Ascending aorta (tissue), 2 donors: ENCODE measurements at places on chromosomes 13 and 19.

DNA sequence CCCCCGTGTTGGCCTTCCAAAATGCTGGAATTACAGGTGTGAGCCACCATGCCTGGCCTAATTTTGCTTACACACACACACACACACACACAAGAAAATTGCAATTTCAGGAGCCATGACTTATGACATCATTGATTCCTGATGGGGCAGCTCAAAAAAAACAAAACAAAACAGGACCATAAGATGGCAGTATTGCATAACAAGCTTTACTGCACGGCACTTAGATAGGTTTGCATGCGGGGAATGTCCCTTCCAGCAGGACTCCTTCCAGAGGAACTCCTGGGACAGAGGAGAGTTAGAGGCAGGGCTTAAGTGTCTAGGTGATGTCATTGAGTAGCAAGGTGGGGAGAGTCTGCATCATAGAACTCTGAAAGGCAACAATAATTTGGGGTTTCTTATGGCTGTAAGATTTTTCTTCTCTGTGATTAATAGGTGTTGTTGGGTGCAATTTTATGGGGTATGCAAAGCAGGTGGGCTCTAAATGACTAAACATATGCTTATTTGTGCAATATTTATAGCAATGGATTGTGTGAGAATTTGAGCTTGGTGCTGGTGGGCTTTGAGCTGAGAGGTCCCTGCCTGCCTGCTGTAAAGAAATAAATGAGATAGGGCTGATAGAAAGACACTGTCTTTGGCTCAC lies 9.0 kb upstream of the ACSBG2 start:
- no peak overlapping the region for H3K27ac ChIP-seq
- no peaks in the 10 kb centered on the region for H3K4me1 ChIP-seq
- H3K36me3 ChIP-seq: no peaks in the 10 kb centered on the region
- H3K27me3 ChIP-seq: no peaks in the 10 kb centered on the region

GRCh38 chr19:5985098-5985783 lies 7.3 kb upstream of the RANBP3 start:
- no peaks in the 10 kb centered on the region for H3K4me1 ChIP-seq
- peak overlapping the region; percentile 77 for H3K27ac ChIP-seq
- H3K36me3 ChIP-seq: no peaks in the 10 kb centered on the region

DNA sequence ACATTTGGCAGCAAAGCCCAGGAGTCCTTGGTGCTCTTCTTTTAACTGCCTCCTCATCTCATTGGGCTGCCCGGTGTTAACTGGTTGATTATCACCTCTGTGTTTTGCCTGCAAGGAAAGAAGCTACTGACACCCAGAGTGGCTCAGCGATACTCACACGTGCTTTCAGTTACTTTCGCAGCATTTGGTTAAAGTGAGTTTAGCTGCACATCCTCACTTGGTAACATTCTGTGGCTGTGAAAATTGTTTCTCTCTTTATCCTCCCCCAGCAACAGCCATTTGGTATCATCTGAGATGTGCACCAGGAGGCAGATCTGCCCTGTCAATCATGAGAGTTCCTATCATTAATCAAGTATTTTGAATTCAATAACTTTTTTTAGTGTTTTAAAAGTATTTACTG lies 44.6 kb upstream of the GPR183 start:
- peaks cover 3% of the 10 kb centered on the region for H3K36me3 ChIP-seq
- H3K27me3 ChIP-seq: no peaks in the 10 kb centered on the region
- no peak overlapping the region for H3K27ac ChIP-seq

GRCh38 chr13:112073245-112074138 lies 6.5 kb downstream of the SOX1 start:
- H3K4me3 ChIP-seq: peak overlapping the region; percentile 33
- no peak overlapping the region for H3K27ac ChIP-seq
- no peak for DNase-seq
- no peaks in the 10 kb centered on the region for H3K36me3 ChIP-seq

- peaks cover 31% of the 10 kb centered on the region for H3K36me3 ChIP-seq
- H3K4me1 ChIP-seq: peaks cover 12% of the 10 kb centered on the region
- no peaks in the 10 kb centered on the region for H3K27me3 ChIP-seq
- H3K27ac ChIP-seq: peak overlapping the region; percentile 100
Observed at GRCh38 chr19:47225746-47226425, 5.1 kb downstream of the BBC3 start.

GRCh38 chr13:20002787-20003186 lies 44.3 kb downstream of the ZMYM2 start:
- H3K4me3 ChIP-seq: no peak overlapping the region
- no peak overlapping the region for H3K27ac ChIP-seq
- H3K27me3 ChIP-seq: no peaks in the 10 kb centered on the region
- H3K36me3 ChIP-seq: peaks cover 31% of the 10 kb centered on the region
- DNase-seq: no peak

DNA sequence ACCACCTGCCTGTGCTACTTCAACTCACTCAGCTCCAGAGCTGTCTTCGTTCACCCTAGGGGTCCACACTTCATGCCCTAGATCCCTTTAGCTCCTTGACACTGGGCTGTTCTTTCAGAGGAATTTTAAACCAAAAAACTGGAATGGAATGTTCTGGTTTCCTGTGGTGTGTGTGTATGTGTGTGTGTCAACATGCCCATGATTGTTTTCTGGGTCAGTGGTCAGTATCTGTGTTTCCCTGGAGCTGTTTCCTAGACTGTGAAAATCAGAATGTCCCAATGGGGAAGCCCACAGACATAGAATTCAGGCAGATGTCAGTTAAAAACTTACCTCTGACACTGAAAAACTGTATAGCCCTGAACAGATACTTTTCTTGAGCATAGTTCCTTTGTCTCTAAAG lies 1.3 kb downstream of the PMIS2 start:
- DNase-seq: no peak
- H3K4me3 ChIP-seq: no peak overlapping the region
- no peak overlapping the region for H3K27ac ChIP-seq
- H3K36me3 ChIP-seq: no peaks in the 10 kb centered on the region
- H3K4me1 ChIP-seq: no peaks in the 10 kb centered on the region

GRCh38 chr13:98286799-98287198 lies 109.7 kb upstream of the RNF113B start:
- no peaks in the 10 kb centered on the region for H3K36me3 ChIP-seq
- no peak overlapping the region for H3K27ac ChIP-seq
- H3K27me3 ChIP-seq: no peaks in the 10 kb centered on the region
- H3K4me3 ChIP-seq: no peak overlapping the region

DNA sequence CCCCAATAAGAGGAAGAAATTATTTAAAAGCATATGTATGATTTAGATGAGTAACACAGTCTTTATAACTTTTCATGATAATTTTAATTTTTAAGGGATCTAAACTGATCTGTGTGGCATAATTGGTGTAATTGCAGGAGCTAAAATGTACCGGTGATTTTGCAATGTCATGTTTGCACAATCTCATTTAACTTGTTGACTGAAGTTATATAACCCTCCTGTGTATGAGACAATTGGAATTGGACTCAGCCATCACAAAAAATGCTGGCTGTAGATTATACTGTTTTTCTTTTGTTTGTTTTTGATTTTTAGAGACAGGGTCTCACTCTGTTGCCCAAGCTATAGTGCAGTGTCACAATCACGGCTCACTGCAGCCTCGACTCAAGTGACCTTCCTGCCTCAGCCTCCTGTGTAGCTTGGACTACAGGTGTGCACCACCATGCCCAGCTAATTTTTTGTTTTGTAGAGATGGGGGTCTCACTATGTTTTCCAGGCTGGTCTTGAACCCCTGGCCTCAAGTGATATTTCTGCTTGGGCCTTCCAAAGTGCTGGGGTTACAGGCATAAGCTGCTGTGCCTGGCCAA lies 26.1 kb downstream of the FGF9 start:
- no peaks in the 10 kb centered on the region for H3K36me3 ChIP-seq
- H3K27ac ChIP-seq: no peak overlapping the region
- H3K4me3 ChIP-seq: no peak overlapping the region
- DNase-seq: no peak
- H3K27me3 ChIP-seq: no peaks in the 10 kb centered on the region

GRCh38 chr19:7863157-7863970 lies 10.8 kb downstream of the PRR36 start:
- H3K4me3 ChIP-seq: no peak overlapping the region
- no peak for DNase-seq
- H3K36me3 ChIP-seq: peaks cover 14% of the 10 kb centered on the region
- H3K27me3 ChIP-seq: peaks cover under 1% of the 10 kb centered on the region

DNA sequence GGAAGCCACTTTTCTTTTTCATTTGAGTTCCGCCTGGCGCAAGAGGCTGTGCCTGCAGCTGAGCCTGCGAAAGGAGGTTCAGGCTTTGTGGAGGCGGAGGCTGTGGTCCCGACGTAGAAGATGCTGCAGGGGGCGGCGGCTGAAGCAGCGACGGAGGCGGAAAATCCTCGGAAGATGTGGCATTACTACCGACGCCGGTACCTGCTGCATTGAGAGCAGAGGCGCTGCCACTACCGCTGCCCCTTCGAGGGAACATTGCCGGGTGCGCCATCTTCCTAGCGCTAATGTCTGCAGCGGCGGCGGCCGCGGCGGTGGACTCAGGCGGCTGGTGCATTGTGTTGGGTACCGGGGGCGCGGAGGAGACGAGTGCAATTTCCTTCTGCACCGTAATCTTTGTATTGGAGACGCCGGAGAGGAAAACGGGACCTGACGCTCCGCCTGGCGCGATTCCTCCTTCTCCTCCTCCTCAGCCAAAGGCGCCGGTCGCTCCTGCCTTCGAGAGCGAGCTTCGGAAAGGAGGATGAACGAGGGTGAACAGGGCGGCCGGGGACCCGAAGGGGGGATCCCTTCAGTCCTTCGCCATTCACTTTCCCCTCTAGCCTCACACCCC lies at the start of gene TSC22D1:
Gene TSC22D1 (minus strand): TSS at position 590 of the 610 bp plus-strand sequence. CDS start 256 bp downstream, at position 334.
- no peaks in the 10 kb centered on the region for H3K27me3 ChIP-seq
- H3K27ac ChIP-seq: peak within 1 kb of the TSS; percentile 98
- H3K36me3 ChIP-seq: no peaks in the 10 kb centered on the region
- H3K4me1 ChIP-seq: peaks cover 10% of the 10 kb centered on the region
- DNase-seq: peak; percentile 75
- peak within 1 kb of the TSS; percentile 66 for H3K4me3 ChIP-seq

DNA sequence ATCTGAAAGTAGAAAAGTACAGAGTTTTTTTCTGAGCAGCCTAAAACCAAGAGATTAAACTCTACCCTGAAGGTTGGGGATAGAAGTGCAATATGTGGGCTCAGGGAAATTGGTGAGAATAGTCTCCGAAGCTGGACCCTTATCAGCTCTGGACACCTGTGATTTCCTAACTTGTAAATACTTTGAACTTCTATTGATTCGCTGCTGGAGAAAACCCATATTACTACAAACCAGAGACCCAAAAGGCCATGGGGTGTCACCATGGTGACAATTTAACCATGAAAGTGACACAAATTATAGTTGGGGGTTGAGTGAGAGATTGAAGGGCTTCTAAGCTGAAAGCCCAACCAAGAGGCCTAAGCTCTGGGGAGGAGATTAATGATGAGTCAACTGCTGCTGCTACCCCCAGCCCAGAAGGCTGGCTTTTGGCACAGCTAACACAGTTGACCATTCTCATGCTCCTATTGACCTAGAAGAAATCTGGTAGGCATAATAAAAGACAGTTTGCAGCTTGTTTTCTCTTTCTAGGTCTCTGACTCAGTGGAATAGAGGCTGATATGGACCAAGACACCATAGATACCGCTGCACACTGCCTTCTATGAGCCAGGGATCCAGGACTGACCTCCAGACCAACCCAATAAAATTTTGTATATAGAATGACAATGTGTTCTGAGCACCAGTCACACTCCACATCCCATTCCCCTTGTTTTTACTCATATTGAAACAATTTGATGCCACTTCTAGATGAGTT lies 131.9 kb upstream of the FNDC3A start:
- H3K4me1 ChIP-seq: no peaks in the 10 kb centered on the region
- H3K27me3 ChIP-seq: no peaks in the 10 kb centered on the region
- no peak for DNase-seq
- no peak overlapping the region for H3K4me3 ChIP-seq
- H3K27ac ChIP-seq: no peak overlapping the region
- no peaks in the 10 kb centered on the region for H3K36me3 ChIP-seq

GRCh38 chr13:111216166-111216960 lies 101.3 kb downstream of the ARHGEF7 start:
- no peaks in the 10 kb centered on the region for H3K36me3 ChIP-seq
- DNase-seq: peak; percentile 69
- H3K27me3 ChIP-seq: no peaks in the 10 kb centered on the region
- H3K27ac ChIP-seq: peak overlapping the region; percentile 82
- H3K4me1 ChIP-seq: peaks cover 69% of the 10 kb centered on the region
- H3K4me3 ChIP-seq: peak overlapping the region; percentile 24

GRCh38 chr19:55809381-55810058 lies 22.3 kb downstream of the NLRP11 start:
- H3K27me3 ChIP-seq: no peaks in the 10 kb centered on the region
- DNase-seq: peak; percentile 8
- H3K36me3 ChIP-seq: no peaks in the 10 kb centered on the region
- H3K4me3 ChIP-seq: no peak overlapping the region
- H3K27ac ChIP-seq: no peak overlapping the region

DNA sequence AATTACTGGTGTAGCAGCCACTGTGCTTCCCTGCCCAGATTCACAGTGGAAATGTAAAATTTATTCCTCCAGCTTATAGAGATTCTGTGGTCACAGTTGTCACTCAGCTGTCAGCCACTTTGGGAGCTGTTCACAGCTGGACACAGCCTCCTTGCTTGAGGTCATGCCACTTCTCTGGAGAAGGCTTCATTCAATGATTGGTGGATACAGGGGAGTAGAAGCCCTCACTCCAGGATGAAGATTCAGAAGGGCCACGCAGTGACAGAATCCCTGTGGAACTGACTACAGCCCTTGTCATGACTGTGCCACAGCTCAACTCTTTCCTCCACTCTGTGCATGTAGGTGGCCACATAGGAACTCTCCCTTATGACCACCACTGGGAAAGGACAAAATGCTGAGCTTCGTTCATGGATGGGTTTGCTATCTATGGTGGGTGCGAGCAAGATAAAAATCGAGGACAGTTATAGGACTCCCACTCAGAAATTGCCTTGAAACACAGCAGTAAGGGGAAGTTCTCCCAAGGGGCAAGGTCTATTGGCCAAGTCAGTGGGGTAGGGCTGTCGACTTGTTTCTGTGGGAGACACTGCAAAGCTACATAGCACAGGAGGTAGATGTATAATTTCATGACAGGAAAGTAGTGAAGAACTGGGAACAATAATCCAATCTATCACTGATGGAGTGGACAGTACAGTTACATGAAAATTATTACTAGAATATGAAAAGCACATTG lies 98.7 kb downstream of the CCNA1 start:
- no peaks in the 10 kb centered on the region for H3K4me1 ChIP-seq
- no peak for DNase-seq
- H3K27ac ChIP-seq: no peak overlapping the region
- no peak overlapping the region for H3K4me3 ChIP-seq

DNA sequence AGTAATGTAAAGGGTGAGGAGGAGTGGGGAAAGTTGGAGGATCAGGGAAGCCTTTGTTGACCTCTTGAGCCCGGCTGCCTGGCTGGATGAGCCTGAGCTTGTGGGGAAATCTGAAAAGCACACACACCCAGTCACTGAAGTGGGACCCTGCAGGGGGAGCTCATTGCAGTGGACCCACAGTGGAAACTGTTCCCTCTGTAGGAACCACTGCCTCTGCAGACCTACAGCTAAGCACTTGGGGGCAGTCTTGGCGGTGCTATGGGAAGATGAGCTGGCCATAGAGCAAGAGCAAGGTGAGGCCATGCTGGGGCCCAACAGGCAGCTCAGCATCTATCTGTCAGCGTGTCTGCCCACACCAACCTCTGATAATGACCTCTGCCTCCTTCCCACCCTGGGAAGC lies 294.8 kb downstream of the TSHZ3 start:
- H3K27me3 ChIP-seq: no peaks in the 10 kb centered on the region
- H3K4me3 ChIP-seq: no peak overlapping the region
- no peaks in the 10 kb centered on the region for H3K36me3 ChIP-seq
- no peaks in the 10 kb centered on the region for H3K4me1 ChIP-seq
- H3K27ac ChIP-seq: no peak overlapping the region
- no peak for DNase-seq

GRCh38 chr13:40786568-40786996 lies 2.8 kb upstream of the SLC25A15 start:
- H3K4me3 ChIP-seq: no peak overlapping the region
- no peaks in the 10 kb centered on the region for H3K4me1 ChIP-seq
- no peak overlapping the region for H3K27ac ChIP-seq

GRCh38 chr13:96984051-96984508 lies 10.2 kb downstream of the OXGR1 start:
- no peaks in the 10 kb centered on the region for H3K27me3 ChIP-seq
- H3K36me3 ChIP-seq: no peaks in the 10 kb centered on the region
- no peak overlapping the region for H3K4me3 ChIP-seq
